ENCODE measurements at places on chromosomes 7 and 10.

DNA sequence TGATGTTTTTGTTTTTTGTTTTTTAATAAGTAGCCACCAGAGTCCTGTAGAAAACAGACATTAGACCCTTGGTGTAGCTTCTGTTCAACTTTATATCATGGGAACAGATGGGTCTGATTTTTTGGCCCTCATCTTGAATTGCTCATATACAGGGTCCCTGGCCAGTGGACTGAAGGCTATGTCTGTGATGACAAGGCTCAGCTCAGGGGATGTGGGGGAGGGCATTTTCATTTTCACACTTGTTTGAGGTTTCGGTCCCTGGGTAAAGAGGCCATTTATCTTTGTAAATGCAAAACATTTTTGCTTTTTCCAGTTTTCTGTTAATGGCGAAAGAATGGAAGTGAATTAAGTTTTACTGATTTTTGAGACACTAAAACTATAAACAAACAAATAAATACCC, 257.6 kb upstream of the PHYHIPL start:
- no peak for DNase-seq

DNA sequence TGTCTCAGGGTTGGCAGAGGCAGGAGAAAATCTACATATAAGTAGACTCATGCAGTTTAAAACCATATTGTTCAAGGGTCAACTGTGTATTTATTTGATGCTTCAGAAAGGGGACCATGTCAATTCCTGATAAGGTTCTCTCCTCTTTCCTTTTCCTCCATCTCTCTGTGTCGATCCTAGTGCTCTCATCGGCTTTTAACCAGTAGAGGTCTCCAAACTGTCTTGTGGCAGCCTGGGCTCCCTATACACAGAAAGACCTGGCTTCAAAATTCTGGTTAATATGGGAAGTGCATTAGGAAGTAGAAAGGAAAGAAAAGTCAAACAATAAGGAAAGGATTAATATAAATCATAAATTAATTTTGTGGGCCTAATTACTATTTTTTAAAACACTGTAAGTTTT, 304.4 kb upstream of the C7orf33 start:
- no peak for DNase-seq

DNA sequence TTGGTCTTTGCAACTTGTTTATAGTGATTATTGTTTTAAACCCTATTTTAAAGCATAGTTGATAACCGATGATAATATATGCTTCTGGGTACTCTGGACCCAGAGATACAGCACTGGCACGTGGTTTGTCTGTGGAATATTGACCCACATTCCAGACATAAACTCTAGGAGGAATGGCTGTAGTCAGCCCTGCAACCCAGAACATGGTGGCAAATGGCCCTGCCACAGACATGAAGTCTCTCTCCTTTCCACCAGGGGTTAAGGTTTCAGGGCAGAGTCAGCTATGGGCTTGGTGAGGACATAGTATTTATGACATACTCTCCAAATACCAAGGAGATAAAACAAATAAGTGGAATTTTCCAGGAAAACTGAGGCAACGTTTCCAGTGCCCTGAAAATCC, 83.6 kb downstream of the NAMPT start:
- no peak for DNase-seq

GRCh38 chr10:82742478-82742877, 867.5 kb downstream of the NRG3 start:
- DNase-seq, result no peak

- DNase-seq, result no peak
Observed at GRCh38 chr7:12391922-12392615, 11.6 kb downstream of the VWDE start.

DNA sequence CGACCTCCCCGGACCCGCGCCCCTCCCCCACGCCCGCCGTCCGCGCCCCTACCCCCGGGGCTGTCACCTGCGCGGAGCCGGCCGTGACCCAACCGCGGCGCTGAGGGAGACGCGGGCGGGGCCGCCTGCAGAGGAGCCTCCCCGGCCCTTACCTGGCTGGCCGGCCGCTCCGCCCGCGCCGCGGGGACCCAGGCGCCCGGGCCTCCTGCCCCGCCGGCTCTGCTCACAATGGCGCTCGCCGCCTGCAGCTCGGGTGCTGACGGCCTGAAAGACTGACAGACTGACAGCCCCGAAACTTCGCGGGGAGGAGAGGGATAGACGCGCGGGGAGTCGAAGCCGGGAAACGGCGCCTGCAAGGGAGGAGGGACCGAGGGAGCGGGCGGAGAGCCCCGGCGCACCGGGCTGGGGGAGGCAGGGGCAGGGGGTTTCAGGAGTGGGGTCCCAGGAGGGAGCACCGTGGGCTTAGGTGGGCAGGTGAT, 393 bp downstream of the ZNF467 start:
- no peak for DNase-seq

Measured in activated naive CD4-positive, alpha-beta T cell (primary cell).